Activated naive CD4-positive, alpha-beta T cell treated with anti-CD3 and anti-CD28 coated beads, Interleukin-2, amount 10 ng/mL, durations not matched to agents 7 days and 5 days (primary cell): ENCODE measurements at places on chromosomes 6 and 20.

GRCh38 chr20:51542571-51543421 lies at the start of gene NFATC2:
TSS of gene NFATC2 (minus strand) at chr20:51542719. CDS start at chr20:51542499, 220 bp downstream.
- peak; percentile 68 for DNase-seq

- no peak for DNase-seq
These were observed 43.6 kb downstream of the RREB1 start for GRCh38 chr6:7151381-7151780.

DNA sequence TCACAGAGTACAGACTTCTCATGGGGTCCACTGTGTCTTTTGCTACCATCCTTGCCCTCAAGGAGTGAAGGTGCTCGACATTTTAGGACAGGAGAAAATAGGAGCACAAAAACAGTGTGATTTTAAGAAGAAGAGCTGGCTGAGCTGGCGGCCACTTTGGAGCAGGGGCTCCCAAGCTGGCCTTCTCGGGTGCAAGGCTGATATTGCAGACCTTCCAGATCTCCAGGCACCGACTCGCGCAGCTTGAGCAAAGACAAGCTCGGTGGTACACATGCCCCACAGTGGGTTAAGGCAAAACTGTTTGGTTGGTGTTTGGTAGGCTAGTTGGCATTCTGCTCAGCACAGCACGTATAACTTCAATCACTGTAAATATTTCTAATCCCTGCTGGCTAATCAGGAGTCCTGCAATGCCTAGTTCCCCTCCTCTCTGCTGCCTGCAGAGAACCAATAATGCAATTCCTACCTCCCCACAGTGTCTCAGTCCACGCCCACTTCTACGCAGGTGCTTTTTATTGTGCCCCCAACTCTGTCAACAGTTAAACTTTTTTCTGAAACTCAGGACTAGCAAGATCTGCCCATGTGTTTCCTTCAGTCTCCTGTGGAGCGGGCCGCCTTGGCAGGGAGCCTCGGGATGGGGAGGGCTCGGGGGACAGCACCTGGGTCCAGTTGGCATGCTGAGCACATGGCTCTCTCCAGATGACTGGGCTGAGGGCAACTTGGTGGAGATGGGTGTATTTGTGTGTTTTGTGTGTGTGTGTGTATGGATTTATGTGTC lies 12.7 kb upstream of the SMOC2 start:
- no peak for DNase-seq

GRCh38 chr6:87396595-87397392 lies 11.0 kb upstream of the CFAP206 start:
- DNase-seq = no peak

- DNase-seq = no peak
These were observed 226.2 kb downstream of the TTLL2 start for GRCh38 chr6:167550941-167551627.

- DNase-seq = peak; percentile 89
These were observed 35.3 kb downstream of the TOX2 start for GRCh38 chr20:43949741-43950618.

- no peak for DNase-seq
These were observed 2.0 kb downstream of the BPIFB2 start for GRCh38 chr20:33009214-33010132.

DNA sequence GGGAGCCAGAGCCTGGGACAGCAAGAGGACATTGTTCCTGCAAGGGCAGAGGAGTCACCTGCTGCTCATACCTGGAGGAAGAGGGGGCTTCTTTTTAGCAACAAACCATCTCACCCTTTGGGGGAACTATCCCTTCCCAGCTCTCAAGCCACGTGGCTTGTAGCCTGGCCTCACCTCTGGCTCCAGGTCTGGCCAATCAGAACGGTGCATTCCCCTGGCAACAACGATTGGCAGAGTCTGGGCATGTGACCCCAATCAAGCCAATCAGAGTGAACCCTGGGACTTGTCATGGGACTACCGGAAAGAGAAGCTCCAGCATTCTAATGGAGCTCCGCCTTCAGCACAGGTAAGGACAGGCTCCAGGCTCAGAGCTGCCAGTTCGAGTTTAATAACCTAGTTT lies 33.6 kb downstream of the KCNB1 start:
- DNase-seq = no peak

- DNase-seq = no peak
These were observed 60.8 kb downstream of the SLC35D3 start for GRCh38 chr6:136982928-136983327.

- DNase-seq = no peak
These were observed 242.8 kb upstream of the RGS17 start for GRCh38 chr6:153373869-153374268.

GRCh38 chr6:6798448-6798860 lies 209.9 kb downstream of the LY86 start:
- DNase-seq = no peak

DNA sequence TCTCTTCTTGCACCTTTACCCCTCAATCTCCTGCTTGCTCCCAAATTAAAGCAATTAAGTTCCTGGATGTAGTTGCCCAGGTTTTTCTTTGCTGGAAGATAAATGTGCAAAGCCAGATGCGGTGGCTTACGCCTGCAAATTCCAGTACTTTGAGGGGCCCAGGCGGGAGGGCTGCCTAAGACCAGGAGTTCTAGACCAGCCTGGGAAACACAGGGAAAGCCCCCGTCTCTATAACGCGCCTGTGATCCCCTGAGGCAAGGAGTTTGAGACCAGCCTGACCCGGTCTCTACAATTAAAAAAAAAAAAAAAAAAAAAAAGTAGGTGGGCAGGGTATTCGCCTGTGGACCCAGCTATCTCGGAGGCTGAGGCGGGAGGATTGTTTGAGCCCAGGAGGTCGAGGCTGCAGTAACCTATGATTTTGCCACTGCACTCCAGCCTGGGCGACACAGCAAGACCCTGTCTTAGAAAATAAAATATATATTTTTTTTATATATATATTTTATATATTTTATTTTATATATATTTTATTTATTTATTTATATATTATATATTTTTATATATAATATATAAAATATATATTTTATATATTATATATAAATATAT lies 461 bp upstream of the DCDC2 start:
- DNase-seq = peak; percentile 21

GRCh38 chr6:46914279-46914810 lies 7.4 kb downstream of the ADGRF5 start:
- no peak for DNase-seq

GRCh38 chr6:1739220-1739619 lies 129.5 kb downstream of the FOXC1 start:
- DNase-seq = no peak

- DNase-seq = peak; percentile 75
These were observed 75.7 kb upstream of the BHLHE23 start for GRCh38 chr20:63082308-63082938.

- no peak for DNase-seq
These were observed 30.2 kb downstream of the MYLIP start for GRCh38 chr6:16158943-16159557.

GRCh38 chr6:44202332-44202971 lies 14.3 kb upstream of the MYMX start:
- DNase-seq = no peak

- no peak for DNase-seq
These were observed 880.4 kb downstream of the EPHA7 start for GRCh38 chr6:92538926-92539325.

GRCh38 chr6:3032986-3033385 lies 33.3 kb downstream of the NQO2 start:
- no peak for DNase-seq

- no peak for DNase-seq
These were observed 14.7 kb upstream of the TRIM26 start for GRCh38 chr6:30227763-30228487.

- DNase-seq = no peak
These were observed 548 bp upstream of the HLA-DRA start for GRCh38 chr6:32439139-32439538.

- DNase-seq = no peak
These were observed 6.5 kb upstream of the KIAA1586 start for GRCh38 chr6:57040011-57040410.

DNA sequence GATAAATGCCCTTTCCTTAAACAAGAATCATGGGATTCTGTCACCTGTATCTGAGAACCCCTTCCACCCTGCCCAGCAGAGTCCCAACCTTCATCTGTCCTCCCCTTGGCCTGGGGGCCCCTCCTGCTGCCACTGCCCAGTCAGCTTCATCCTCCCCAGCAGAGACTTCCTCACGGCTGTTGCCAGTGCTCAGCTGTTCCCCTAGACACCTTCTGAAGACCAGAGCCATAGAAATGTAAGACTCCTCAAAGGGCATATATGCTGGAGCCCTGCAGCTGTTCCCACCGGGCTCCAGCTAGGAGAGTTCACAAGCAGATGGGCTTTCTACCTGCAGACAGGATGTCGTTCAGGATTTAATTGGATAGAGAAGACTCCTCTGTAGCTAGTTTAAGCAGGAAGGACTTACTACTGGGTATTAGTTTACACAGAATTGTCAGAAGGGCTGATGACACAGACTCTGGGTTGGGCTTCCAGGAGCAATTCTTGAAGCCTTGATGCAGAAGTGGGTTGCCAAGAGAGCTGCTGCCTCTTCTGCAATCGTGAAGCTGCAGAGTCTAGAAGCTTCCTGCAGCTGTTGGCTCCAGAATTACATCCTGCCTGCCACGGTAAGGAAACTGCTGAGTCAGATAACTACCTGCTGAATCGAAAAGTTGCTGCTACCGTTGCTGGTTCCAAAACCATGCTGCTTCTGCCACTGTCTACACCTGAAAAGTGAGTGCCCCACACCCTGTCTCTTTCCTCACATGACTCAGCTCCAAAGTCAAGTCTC lies 57.1 kb upstream of the MLN start:
- peak; percentile 65 for DNase-seq

DNA sequence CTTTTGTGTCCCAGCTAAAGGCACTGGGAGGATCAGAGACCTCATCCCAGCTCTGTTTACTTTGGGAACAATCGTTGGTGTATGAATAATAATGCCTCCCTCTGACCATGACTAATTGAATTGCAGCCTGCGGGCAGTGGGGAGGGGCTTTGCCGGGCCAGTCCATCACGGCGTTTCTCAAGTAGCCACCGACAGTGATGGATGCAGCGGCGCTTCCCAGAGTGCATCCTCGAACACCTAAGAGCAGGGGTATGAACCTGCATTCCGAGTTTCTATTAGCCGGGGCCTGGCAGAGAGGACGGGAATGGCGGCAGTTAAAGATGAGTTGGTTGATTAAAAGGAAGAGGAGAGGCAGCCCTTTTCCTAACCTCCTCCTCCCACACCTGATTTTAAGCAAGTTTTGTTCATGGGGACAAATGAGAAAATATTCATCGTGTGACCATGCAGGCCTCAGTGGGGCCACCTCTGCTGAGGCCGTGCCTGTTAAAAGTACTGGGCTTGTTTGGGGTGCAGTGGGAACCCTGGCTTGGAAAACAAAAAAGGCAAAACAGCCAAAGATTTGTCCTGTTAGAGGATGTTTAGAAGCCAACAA lies 154.1 kb downstream of the FOXA2 start:
- no peak for DNase-seq

DNA sequence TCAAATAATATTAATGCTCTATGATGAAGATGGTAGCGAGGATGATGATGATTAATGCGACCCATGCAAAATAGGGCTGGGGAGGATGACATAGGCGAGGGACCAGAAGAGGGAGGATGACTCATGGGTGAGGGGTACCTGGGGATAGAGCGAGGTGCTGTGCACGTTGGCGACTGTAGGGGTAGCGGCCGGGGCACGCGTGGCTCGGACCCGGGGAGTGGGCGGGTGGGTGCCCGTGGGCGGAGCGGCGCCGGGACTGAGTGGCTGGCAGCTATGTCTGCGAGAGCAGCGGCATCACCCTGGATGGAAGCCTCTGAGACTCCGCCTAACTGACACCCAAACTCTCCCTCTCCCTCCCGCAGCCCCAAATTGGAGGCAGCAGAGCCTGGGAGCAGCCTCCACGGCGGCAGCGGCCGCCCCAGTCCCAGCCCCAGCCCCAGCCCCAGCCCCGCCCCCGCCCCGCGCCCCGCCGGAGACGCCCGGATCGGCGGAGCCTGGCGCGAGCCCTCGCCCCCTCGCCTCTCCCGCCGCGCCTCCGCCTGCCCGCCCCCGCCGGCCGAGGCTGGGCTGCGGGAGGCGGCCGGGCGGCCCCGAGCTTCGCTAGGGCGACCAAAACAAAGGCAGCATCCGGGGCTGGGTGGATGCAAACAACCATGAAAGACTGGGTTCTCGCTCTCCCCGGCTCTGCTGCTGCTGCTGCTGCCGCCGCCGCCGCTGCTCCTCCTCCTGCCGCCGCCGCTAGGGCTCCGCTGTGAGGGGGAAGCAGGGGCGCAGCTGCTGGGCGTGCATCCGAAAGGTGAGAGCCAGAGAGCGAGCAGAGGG lies at the start of gene RIMS1:
Gene RIMS1 (plus strand): TSS at position 367 of the 822 bp plus-strand sequence. CDS start 474 bp downstream, outside the sequence.
- no peak for DNase-seq

DNA sequence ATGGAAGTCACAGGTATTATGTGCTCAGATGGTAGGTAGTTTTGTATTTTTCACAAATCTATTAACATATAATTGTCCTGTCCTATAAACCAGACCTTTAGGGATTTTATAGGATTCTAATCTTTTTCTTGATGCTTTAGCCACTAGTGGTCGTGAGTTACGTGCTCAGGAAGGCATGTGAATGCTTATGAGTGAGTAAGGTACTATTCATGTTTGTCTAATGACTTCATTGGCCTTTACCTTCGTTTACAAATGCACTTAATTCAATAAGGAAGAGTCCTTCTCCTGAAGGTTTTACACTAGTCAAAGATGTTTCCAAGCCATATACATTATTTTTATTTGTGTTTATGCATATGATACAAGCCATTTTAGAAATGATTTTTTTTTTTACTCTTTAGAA lies 23.0 kb downstream of the PACRG start:
- no peak for DNase-seq

- no peak for DNase-seq
These were observed 26.2 kb downstream of the ZKSCAN8 start for GRCh38 chr6:28167926-28168325.

DNA sequence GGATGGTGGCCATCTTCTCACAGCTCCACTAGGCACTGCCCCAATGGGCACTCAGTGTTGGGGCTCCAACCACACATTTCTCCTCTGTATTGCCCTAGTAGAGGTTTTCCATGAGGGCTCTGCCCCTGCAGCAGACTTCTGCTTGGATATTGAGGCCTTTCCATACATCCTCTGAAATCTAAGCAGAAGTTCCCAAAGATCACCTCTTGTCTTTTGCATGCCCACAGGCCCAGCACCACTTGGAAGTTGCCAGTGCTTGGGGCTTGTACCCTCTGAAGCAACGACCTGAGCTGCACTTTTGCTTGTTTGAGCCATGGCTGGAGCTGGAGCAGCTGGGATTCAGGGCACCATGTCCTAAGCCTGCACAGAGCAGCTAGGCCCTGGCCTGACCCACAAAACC lies 189.1 kb upstream of the EYS start:
- DNase-seq = no peak

DNA sequence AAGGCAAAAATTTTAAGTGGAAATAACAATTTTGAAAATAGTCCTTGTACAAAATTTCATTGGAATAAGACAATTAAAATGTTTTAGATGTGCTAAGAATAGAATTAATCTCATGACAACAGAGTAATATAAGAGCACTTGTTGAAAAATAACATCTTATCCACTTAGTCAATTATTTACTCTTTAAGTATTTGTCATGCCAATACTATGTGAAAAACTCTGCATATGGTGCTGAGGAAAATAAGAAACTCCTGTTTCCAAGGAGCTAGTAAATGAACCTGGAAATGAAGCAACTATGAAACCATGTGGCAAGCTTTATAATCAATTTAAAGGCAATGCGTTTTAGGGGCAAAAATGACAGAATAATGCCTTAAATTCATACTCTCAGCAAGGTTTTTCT lies 42.7 kb upstream of the HCRTR2 start:
- DNase-seq = no peak
